ENCODE measurements at places on chromosomes 2 and 18. TPM values are rescaled to one million over a fixed set of nuclear protein-coding genes. Genes with fewer than 3 reads are reported as not detected.

The PDE1A gene
- 28.3 TPM for polyA plus RNA-seq

The SNORC gene
- polyA plus RNA-seq, result 1.2 TPM

The ZNF396 gene
- polyA plus RNA-seq, result 5.2 TPM

The STEAP3 gene
- 1.7 TPM for polyA plus RNA-seq

The ST6GAL2 gene
- polyA plus RNA-seq, result 29.4 TPM

The IL36RN gene
- polyA plus RNA-seq, result not detected

The POTEE gene
- not detected for polyA plus RNA-seq

The FAM228A gene
- polyA plus RNA-seq, result 1.5 TPM

The EDAR gene
- polyA plus RNA-seq, result 1.6 TPM

The OXER1 gene
- polyA plus RNA-seq, result 6.8 TPM

The CNRIP1 gene
- polyA plus RNA-seq, result 28.5 TPM

The PIEZO2 gene
- 30.7 TPM for polyA plus RNA-seq

GRCh38 chr2:57890464-57890863 lies 156.1 kb upstream of the VRK2 start:
- DNase-seq, result no peak

DNA sequence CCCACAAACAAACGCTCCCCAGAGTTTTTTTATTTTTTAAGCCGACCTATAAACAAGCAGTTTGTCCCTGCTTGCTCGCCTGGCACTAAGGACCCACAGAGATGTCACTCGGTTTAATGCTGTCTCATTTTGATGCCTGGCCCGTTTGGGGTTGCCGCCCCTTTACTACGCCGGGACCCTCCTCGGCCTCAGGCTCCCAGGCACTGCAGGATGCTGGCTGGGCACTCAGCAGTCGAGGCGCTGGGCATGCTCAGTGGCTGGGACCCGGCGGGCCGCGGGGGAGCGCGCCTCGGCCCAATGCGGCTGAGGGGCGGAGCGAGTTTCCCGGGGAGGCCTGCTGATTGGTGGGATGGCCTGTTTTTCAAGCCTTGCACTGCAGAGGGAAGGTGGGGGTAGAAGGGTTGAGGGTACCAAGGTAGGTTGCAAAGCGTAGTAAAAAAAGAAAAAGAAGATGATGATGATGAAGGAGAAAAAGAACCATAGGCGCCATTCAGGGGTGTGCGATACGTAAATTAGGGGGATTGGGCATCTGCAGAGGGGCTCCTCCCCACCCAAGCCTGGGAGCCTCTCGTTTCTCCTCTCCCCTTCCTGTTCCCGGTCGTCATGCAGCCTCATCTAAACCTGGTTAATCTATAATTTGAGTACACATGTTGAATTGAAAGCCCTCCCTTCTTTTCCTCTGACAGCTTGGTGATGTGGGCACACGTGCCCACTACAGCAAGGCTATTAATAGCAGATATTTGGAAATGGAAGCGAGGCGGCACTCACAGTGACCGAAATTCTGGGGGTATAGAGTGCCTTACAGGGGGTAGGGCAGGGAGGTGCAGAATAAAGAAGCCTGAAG lies 1.5 kb upstream of the IRS1 start:
- no peak for DNase-seq

- no peak for DNase-seq
Measured at GRCh38 chr2:216634370-216635148, 1.3 kb downstream of the IGFBP2 start.

- DNase-seq, result no peak
Measured at GRCh38 chr2:10486601-10487079, 38.5 kb upstream of the ODC1 start.

DNA sequence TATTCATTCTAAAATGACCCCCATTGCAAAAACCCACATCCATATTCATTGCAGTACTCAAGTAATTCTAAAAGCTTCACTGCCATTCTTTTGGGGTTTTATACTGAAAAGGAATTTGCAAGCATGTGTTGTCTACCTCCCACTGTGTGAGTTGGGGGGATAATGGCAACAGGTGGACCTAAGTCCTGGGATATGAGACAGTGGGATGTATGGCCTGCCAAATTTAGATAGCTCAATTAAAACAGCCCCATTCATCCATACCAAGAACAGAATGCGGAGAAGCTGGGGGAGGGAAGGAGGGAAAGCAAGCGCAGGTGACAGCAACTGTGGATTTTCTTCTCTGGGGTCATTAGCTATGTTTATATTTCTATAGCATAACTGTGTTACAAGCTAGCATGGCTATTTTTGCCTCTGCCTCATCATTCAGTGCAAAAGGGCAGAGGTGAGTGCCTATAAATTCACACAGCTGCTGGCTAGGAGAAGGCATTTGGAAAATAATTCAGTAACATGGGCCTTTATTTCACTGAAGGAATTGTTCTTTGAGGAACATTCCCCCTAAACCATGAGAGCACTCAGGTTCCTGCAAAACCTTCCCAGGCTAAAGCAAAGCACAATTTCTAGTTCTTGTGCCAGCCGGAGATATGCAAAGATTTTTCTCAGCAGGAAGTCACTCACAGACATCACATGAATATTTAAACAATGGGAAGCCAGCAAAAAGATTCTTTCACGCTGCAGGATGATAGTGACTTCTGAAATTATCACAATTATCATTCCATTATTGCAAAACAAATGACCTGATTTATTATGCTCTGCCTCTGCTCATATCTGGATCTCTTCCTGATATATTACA lies 393.9 kb upstream of the ACVR2A start:
- DNase-seq, result no peak

- DNase-seq, result no peak
Measured at GRCh38 chr2:122061206-122061605, 305.8 kb downstream of the TSN start.

GRCh38 chr2:50097148-50097547 lies 934.8 kb downstream of the NRXN1 start:
- DNase-seq, result no peak

- DNase-seq, result no peak
Measured at GRCh38 chr18:10482985-10483949, 28.8 kb downstream of the APCDD1 start.

DNA sequence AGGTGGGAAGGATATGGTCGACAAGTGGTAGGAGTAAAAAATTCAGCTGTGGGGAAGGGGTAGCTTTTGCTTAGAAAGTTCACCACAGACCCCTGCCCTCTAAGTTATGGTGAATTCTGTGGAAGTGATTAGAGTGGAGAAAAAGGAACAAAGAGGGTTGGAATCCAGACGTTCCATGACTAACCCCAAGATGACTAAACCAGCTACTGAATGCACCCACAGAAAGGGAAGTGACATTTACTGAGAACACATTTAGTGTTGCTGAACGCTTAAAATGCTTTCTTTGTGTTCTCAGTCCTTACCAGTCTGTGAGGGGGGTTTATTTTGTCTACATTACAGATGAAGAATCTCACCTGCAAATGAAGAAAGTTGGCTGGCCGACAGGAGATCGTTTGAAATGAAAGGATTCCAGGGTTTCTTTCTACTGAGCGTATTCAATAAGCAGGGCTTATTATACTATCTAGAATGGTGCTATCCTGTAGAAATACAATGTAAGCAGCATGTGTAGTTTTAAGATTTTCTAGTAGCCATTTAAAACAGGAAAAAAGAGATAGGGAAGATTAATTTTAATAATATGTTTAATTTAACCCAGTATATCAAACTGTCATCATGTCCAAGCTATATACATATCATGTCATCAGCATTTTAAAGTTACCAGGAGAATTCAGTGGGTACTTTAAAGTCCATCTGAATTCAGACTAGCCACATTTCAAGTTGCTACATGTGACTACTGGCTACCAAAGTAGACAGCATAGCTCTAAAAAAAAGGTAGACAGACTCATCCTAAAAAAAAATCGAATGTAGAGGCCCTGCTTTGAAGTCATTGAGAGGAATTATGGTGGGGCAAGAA lies 60.1 kb downstream of the LIMS1 start:
- no peak for DNase-seq

- DNase-seq, result no peak
Measured at GRCh38 chr2:77009307-77009706, 512.9 kb downstream of the LRRTM4 start.

GRCh38 chr18:7567474-7568425 lies 634 bp downstream of the PTPRM start:
- no peak for DNase-seq

- DNase-seq, result no peak
Measured at GRCh38 chr2:142307086-142307485, 176.3 kb upstream of the LRP1B start.

- DNase-seq, result no peak
Measured at GRCh38 chr2:242063850-242064249, 194.3 kb downstream of the RTP5 start.

GRCh38 chr2:233317196-233317943 lies 9.8 kb downstream of the SAG start:
- DNase-seq, result no peak

DNA sequence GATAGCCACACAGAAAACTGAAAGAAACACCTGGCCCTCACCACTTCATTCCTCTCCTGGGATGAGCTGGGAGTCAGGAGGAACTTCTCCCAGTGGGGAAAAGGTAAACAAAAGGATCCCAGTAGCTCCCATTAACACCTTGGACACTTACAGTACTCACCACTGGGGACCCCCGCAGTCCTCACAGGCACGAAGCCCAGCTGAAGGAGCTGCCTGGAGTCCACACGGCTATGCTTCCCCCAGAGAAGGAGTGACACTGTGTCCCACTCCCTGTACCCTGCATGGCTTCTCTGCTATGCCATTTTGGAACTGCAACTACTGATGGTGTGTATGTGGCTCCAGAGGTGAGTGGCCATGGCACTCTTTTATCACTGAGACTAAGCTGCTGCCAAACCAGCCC lies 1565.1 kb downstream of the LRP1B start:
- no peak for DNase-seq

GRCh38 chr2:39435234-39435633 lies 1.9 kb downstream of the MAP4K3 start:
- no peak for DNase-seq

- no peak for DNase-seq
Measured at GRCh38 chr2:45872211-45872610, 220.7 kb downstream of the PRKCE start.

GRCh38 chr2:118114863-118115262 lies 26.6 kb downstream of the INSIG2 start:
- no peak for DNase-seq

DNA sequence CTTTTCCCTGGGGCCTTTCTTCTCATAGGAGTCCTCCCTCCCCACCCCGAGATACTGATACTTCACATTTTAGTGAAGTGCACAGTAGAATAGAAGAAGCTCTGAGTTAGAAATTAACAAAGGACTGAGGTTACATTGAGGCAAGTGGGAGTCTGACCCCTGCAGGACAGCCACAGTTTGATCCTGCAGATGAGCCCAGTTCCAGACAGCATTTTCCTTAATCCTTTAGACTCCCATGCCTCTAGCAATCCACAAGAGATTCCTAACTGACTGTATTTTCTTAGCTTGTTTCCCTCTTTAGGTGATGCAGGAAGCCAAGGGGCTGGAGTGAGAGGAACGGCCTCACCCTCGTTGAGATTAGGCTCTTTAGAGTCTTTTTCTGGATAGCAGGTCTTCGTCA lies 204.0 kb downstream of the CYRIA start:
- DNase-seq, result no peak

DNA sequence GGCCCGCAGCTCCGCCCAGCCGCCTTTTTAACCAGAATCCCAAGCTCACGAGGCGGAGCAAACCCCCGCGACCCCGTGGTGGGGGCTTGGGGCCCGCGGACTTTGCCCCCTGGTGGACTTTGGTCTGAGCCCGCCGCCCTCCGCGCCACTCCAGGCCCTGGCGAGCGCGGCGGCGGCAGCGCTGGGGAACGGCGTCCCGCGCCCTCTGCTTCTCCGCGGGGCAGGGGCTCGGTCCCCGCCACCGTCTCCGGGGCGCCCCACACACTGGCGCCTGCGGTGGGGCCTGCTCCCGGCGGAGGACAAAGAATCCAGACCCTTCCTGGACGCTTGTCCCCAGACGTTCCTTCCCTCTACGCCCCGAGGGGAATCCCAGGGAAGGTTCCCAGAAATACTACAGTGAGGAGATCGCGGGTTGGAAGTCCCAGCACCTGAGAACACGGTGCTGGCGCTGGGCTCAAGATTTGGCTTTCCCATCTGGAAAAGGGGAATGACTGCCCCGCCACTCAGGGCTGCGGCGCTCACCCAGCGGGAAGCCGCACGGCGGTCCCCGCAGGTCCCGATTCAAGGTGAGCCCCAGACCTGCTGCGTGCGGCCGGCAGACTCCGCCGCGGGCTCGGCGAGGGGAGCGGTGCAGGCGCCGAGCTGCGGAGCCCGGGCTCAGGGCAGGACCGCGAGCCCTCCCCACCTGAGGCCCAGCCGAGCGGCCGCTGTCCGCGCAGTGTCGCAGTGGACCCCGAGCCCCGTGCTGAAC lies at the start of gene HAAO:
Gene HAAO (minus strand): TSS at position 1 of the 751 bp plus-strand sequence. CDS start 47 bp downstream, outside the sequence.
- DNase-seq, result no peak

DNA sequence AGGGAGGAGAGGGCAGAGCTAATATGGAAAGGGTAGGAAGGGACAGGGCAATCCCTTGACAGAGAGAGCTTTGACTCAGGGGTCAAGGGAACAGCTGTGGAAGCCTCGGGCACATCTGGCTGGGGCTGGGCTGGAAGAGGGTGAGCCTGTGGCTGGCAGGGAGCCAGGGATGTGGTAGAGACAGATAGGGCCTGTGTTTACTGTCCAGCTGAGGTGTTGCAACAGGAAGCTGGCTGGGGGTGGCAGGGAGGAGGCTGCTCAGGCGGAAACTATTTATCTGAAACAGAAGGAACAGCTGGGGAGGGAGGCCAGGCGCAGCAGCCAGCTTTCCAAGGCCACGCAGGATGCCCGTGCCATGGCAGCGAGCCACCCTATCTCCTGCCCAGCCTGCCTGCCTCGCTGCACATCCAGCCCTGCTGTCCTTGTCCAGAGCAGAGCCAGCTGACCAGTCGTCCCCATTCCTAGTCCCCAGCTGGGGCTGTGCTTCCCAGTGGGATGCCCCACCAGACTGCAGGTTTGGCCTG lies 264.7 kb downstream of the CYP26B1 start:
- DNase-seq, result peak; percentile 7

DNA sequence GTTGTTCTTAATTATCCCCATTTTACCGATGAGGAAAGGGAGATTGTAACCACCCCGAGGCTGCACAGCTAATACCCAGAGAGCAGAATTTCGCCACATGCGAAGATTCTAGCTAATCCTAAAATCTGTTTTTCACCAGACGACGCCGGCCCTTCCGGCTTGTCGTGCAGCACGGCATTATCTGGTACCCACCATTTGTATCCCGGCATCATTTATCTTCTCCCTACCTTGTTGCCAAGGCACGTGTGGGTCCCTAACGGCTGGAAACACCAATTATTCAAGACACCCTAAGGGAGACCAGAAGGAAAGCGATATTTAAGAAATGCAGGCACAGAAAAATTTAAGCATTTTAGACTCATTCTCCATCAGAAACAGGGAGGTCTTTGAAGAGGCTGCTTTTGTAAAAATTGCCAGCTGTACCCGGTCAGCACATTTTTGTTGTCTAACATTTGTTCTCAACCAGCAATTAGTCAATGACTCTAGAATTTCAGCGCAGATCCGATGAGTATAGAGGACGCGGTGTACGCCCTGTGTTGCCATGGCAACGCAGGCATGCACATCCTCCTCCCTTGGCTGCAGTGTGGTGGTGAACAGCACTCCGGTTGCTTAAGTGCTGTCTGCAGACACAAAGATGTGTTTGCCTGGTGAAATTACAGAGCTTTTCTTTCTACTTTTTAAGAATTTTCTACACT lies 111.6 kb downstream of the AGAP1 start:
- DNase-seq, result peak; percentile 52

Data from left renal pelvis (tissue), 4 donors.